ENCODE measurements at places on chromosomes 7 and 10.
A peak's percentile ranks its signal among the peaks of the same experiment; 100 is the strongest.

- DNase-seq, result no peak
Measured at GRCh38 chr7:85681241-85681640, 494.4 kb upstream of the SEMA3D start.

DNA sequence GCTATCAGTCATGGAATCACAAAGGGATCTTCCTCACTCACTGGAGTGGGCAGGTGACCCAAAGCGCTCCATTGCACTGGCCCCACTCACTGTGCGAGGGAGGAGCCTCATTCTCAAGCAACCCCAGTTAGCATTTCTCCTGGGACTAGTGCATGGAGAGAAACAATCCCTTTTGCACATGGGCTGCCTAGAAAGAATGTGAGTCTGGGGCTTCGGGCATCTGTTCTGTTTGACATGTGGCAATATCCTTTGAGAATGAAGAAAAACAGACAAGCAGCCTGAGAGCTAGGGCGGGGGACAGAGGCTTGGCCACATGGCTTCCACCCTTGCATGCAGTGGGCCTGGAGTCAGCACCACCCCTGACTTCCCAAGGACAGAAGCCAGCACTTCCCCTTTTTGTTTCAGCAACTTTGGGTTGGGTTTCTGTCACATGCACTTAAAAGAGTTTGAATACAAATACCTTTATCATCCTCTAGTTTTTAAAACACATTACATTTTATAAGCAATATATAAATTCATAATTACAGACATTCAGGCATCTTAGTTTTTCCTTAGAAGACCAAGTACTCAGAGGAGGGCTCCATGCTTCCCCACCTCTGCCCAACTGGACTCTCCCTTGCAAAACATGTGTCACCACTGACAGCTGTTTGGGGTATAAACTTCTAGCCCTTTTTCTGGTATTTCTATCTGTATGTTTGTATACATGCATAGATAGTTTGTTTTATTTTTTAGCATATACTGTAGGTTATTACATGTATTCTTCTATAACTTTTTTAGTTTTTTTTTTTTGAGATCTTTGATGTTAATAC, 73.8 kb downstream of the RBM20 start:
- no peak for DNase-seq

DNA sequence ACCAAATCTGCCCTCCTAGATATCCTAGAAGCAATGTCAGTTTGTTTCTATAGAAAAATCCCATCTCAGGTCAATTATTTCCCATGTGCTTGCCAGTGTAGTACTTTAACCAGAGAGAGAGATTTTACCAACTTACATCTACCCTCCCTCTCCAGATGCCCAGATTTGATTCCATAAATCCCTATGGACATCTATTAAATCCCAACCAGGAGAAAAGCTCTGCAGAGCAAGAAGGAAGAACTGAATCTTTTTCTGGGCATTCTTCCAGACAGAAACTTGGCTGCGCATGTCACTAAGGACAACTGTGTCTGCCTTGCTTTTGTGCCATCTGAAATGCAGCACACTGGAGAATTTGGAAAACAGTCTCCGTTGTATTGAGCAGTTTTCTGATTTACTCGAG, 597.6 kb downstream of the SORCS1 start:
- DNase-seq, result peak; percentile 69

GRCh38 chr10:129891806-129892205, 72.3 kb downstream of the EBF3 start:
- DNase-seq, result peak; percentile 32

- no peak for DNase-seq
Measured at GRCh38 chr7:6234384-6234783, 38.0 kb downstream of the CYTH3 start.

DNA sequence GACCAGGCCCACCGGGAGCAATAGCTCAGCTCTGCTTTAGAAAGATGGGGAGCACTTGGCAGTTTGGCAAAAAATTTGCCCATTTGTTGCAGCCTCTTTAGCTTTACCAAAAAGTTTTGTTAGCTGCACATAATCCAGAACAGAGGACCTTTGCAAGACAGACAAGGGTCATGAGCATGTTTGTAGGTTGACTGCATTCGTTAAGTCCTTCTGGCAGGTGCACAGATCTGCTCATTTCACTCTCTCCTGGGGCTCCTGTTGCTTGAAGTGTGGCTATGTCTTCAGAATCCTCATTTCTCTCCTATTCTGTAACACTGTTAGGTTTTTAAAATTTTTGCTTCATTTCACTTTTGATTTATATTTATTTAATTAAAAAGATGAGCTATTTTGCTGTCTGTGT, 96.8 kb downstream of the MYOF start:
- peak; percentile 12 for DNase-seq

GRCh38 chr7:66443946-66444345, 184.7 kb upstream of the KCTD7 start:
- DNase-seq, result no peak

GRCh38 chr7:155414547-155415492, 43.1 kb upstream of the EN2 start:
- DNase-seq, result no peak

DNA sequence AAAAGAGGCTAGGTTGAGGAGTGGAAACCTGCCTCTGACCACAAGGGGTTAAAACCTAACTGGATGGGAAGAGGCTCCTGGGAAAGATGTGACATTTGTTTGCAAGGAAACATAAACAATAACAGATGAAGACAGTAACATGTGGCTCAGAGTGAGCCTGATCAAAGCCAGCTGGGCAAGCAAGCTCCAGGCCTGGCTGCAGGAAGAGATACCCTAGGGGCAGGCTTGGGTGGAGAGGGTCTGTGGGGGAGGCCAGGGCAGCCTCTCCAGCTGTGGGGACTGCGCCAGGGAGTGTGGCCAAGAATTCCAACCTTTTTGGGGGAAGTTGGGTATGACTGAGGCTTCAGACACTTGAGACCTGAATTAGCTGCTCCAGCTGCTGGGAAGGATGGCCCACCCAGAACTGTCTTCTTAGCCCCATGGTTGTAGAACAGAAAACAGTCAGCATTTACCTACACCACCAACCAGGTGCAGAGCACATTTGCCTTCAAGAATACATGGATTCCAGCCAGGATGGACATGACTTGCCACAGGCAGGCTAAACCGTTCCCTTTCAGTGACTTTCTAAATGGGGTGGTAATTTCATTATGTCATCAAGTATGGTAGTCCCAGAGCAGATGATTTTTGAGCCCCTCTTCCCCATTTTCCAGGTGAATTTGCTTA, 10.4 kb upstream of the FAM170B start:
- no peak for DNase-seq

DNA sequence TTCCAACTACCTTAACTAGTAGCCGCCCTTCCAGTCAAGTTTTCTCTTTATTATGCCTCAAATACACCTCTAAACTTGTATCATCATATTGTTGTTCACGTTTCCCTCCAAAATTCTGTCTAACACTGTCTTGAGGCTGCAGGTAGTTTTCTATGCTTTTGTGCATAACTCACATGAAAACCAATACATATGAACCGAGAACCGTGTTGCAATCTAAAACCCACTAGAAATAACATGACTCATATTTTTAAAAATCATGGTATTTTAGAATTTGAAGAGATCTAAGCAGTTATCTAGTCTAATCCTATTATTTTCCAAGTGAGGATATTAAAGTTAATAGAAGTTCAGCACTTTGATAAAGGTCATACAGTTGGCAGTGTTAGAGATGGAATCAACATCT, 18.2 kb downstream of the LIPF start:
- no peak for DNase-seq

Measured in brain (organoid and tissue), 16 donors.